Choroid plexus epithelial cell (primary cell): ENCODE measurements at places on chromosomes 11 and 22.

DNA sequence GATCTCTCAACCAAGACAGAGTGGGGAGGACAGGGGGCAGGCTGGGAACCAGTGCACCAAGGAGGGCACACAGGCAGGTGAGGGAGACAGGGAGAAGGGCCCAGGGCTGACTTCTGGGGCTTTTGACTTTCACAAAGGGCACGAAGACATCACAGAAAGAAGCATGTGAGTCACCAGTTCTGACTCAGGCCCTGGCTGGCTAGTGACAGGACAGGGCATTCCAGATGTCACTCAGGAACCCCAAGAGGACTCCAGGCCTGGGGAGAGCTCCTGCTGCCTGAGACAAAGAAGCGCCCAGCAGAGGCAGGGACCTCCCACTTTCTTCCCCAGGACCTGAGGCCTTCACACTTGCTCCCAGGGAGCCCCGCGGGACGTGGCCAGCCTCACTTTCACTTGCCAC is 497.2 kb downstream of the BUD13 start:
- DNase-seq = no peak

GRCh38 chr11:57646194-57646798 is 3.4 kb downstream of the YPEL4 start:
- DNase-seq = no peak

DNA sequence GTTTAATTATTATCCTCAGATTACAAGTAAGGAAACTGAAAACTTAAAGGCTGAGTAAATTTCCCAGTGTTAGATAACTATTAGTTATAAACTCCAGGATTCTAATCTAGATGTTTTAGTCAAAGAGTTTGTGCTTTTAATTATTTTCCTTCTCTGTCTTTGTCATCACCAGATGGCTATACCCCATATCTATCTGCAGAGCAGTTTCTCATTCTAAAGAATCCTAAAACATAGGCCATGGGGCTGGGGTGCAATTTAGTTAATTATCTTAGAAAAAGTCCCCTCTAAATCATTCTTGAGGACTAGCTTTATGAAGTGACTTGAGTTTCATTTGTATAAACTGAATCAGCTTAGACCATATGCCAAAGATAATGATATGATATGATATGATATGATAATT is 556.3 kb upstream of the ANO5 start:
- DNase-seq = no peak

DNA sequence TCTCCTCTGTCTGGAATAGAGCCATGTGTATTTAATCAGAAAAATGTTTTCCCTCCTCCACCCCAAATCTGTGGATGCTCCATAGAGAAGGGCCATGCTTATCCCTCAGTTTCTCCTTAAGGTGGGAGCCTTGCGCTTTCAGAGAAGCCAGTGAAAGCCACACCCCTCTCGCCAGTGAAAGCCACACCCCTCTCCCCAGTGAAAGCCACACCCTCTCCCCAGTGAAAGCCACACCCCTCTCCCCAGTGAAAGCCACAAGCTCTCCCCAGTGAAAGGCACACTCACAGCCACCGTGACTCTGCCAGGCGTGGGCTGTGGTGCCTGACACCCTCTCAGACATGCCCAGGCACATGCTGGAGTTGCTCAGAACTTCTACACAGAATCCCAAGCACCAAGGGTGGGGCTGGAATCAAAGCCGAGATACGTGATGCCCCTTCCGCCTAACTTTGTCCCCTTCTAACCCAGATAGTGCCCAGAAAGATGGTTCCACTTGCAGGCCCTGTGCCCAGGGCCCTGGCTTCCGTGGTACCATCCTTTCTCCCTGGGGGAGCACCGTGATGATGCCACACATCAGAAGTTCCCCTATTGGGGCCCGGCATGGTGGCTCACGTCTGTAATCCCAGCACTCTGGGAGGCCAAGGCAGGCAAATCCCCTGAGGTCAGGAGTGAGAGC is 16.5 kb upstream of the PRR5 start:
- DNase-seq = peak; percentile 72

DNA sequence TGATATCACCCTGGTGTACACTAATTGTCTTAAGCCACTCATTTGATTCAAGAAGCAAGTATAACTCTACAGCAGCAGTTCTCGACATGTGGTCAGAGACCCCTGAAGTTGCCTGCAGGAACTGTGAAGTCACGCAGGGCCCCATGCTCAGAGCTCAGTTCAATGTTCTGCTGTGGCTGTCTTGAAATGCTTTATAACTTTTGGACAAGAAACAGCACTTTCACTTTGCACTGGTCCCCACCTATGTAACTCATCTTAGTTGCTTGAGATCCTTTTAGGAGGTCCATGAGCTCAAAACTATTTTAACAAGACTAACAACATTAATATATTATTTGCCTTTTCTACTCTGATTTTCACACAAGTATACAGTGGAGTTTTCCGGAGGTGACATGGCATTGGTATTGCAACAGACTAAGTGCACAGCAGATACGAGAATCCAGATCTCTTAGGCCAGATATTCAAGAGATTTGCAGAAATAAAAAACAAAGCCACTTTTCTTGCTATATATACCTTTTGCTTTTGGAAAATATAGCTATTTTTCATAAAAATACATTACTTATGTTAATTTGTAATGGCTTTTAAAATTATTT is 64.8 kb downstream of the PRR5L start:
- peak; percentile 34 for DNase-seq

DNA sequence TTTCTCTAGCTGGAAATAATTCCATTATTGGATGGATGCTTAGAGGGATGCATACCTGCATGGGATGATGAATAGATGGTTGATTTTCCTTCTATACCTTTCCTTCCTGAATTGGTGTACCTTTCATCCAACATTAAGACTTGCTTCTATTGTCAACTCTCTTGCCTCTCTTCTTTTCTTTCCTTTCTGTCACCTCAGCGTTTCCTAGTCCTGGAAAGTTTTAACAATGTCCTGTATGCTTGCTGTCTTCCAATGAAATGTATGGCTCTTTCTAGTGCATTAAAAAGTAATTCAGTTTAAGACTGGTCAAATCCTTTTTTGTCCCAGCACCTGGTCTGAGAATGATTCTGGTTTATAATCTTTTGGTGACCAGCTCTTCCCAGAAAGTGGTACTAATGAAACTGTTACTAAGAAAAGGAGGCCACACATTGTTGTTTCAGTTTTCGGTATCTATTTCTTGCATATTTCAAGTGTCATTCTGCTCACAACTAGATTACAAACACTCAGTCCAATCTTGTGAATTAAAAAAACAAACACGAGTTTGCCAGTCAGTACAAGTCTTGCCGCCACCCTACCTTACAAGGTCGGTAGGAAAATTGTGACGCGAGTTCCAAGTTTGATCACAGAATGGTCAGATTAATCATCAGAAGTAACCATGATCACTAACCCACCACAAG is 8.0 kb downstream of the POU2AF1 start:
- no peak for DNase-seq

DNA sequence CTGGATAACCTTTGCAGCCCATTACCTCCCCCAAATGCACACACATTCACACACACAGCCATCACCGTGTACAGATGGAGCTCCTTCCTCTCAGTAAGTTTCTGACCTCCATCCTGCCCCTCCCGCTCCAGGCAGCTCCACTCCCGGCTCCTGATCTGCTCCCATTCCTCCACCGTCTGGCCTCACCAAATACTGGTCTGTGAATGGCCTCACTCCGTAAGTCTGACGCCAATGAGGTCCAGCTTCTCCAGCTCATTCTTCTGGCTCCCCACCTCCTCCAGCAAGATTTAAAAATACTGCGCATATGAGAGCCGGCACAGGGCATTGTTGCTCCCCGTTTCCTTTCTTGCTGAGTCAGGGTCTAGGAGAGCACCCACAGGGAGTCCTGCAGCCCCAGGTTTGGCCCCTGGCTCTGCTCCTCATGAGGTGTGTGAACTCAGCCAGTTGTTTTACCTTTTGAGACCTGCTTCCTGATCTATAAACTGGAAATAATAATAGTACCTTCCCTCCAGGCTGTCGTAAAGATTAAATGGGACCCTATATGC is 14.0 kb upstream of the TUB start:
- peak; percentile 56 for DNase-seq

GRCh38 chr11:131653260-131653659 is 282.8 kb downstream of the NTM start:
- no peak for DNase-seq

DNA sequence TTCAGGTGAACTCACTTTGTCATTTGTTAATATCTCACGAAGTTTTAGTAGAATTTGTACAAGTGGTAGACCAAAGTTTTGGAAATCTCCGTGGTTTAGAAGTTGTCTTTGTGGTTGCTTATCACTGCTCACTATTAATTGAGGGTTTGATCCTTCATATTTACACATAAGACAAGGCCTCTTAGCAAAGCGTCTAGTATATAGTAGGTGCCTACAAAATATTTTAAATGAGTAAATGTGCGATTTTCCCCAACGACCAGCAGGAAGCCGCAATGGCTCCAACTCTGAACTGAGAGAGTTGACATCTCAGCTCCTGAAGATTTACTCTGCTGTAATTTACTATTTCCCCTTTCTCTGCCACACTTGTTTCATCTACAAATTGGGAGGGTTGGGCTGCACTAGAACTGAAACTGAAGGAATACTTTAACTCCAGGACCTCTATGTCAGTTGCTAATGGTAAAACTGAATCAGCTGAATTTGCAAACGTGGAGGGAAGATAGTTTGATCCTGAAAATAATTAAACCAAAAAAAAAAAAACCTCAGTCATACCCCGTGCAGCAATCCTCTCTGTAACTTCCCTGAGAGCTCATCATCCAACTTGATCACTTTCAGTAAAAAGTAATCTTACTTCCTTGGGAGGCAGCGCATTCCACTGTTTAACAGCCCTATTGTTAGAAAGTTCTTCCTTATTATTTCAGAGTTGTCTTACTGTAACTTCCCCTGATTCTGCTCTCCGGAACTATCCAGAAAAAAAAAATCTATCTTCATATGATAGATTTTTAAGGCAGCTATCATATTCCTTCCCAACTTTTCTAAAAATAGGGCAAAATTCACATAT is 1.3 kb upstream of the SBF2 start:
- DNase-seq = peak; percentile 14

DNA sequence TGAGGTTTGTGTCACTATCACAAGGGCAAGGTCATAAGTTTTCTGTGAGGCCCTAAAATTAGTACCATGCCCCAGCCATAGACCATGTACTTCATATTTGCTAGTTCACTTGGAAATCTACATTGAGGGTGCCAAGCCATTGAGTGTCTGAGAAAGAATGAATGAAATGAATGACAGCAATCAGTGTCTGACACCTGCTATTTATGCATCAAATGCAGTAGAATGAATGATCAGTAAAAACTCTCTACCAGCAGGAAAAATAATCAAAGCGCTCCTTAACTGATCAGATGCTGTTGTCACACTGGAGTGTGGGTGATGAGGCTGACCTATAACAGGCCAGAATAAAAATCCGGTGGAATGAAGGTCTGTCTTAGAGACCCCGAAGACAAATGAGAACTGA is 467.9 kb upstream of the B3GAT1 start:
- no peak for DNase-seq

- no peak for DNase-seq
These were observed 426.0 kb downstream of the TBC1D22A start for GRCh38 chr22:47188261-47189055.

DNA sequence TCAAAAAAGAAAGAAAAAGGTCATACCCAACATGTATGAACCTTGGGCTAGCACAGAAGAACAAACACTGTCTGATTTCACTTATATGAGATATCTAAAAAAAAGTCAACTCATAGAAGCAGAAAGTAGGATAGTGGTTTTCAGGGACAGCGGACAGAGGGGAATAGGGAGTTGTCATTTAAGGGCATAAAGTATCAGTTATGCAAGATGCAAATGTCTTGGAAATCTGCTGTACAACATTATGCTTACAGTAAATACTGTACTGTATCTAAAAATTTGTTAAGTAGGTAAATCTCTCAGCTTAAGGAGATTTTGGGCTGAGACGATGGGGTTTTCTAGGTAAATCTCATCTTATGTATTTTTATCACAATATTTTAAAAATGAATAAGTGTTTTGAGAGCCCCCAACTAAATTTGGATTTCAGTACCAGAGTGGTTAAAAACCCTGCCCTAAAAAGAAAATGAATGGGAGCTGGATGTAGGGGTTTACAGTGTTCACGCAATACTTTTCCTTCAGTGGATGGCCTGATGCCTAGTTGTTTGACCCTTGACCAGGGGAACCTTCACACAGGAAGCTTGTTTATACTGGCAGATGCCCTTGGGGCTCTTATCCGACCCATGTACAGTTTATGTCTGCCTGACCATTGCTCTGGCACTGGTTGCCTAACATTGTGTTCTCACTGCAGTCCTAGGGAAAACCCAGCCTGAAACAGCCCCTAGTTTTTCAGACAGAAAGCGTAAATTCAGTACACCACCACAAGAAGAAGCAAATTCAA is 34.8 kb downstream of the SLC22A9 start:
- DNase-seq = no peak

GRCh38 chr11:93199616-93200015 is 1.8 kb upstream of the SLC36A4 start:
- no peak for DNase-seq

DNA sequence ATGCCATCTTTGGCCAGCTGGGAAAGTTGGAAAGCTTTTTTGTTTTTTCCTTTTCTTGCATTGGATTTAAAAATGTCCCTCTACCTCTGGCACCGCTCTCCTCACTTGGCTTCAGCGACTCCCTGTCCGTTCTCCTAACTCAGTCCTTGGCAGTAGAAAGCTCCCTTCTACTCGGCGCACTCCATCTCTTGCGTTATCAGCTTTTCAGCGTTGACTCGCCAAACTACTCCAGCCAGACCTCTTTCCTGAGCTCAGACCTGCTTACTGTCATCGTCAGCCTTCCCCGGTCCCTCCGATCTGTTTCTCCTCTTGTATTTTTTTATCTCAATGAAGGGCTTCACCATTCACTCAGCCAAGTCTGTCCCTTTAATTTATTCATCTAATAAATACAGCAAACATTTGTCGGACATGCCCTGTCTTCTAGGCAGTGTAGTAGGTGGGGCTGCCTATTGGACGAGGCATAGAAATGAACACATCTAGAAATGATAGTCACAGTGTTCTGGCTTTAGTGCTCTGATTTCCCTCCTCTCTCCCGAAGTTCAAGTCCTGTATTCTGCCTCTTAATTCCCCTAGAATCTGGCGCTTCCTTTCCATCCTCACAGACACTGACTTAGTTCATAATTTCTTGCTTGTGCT is 839 bp downstream of the CEP164 start:
- peak; percentile 65 for DNase-seq

GRCh38 chr11:32884770-32885384 is 7.7 kb upstream of the QSER1 start:
- peak; percentile 60 for DNase-seq

DNA sequence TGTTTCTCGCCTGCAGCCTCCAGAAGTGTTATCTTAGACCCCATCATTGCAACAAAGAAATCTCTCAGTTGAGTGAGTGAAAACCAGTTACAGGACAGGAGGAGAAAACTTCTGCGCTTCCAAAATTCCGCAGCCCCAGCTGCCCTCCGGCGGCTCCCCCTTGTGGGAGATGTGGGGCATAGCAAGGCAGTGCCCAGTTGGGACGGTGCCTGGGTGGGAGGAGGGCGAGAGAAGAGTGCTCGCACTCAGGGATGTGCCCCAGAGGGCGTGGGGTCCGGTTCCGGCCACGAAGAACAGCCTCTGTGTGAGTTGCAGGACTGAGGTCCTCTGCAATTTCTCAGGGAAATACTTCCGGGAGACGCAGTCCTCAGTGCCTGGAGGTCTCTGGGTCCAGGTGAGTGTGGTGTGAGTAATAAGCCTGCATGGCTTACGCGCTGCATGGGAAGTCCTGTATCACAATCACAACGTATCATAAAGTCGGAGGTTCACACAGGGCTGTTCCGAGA is 87.0 kb upstream of the BLID start:
- DNase-seq = peak; percentile 86

GRCh38 chr22:50032109-50032871 is 19.7 kb upstream of the IL17REL start:
- DNase-seq = no peak

- DNase-seq = no peak
These were observed 12.9 kb downstream of the PCSK7 start for GRCh38 chr11:117219001-117219400.
